AG04450 (cell line): ENCODE measurements at places on chromosomes 2 and 18.

DNA sequence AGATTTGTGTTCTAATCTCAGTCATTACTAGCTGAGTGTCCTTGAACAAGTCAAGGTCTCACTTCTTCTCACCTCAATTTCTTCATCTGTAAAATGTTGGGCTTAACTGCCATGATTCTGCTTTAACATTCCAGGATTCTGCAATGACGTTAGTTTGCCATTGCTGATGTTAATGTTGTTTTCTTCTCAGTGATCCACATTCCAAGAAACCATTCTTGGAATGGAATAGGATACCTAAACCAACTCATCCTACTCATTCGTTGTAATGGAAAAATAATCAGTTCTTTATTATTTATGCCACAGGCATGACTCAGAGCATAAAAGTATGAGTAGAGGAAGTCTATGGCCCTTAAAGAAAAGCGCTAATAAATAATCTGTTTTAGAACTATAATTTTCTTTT lies 140.2 kb upstream of the ETAA1 start:
- DNase-seq = peak; percentile 91

GRCh38 chr2:162506706-162507105 lies 162.8 kb downstream of the GCA start:
- DNase-seq = no peak

GRCh38 chr2:49286045-49286444 lies 131.7 kb upstream of the FSHR start:
- no peak for DNase-seq

- DNase-seq = no peak
Observed at GRCh38 chr2:216341121-216341520, 31.2 kb downstream of the MARCHF4 start.

DNA sequence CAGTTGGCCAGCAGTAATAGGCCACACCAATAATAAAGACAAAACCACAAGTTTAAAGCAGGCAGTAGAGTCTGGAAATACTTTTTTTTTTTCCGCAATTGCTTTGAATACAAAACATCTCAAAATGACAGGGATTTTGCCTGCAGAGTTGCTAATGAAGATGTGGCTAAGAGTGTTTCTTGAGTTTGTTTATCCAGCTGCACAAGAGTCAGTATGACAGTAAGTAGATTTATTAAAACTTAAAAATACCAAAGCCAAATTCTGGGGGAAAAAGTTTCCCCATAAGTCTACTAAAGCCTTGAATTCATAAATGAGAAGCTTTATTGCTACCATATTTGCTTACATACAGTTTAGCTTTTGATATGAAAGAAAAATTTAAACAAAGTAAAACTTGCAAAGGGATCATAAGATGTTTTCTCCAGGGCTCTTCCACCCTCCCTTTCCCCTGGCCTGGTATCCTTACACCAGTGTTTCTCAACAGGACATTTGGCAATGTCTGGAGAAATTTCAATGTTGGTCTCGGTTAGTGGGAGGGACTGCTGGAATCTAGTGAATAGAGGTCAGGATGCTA lies 3.9 kb upstream of the DSEL start:
- peak; percentile 44 for DNase-seq
